BJ (cell line): ENCODE measurements at places on chromosomes 2 and 18.

GRCh38 chr2:223854741-223855140, 17.4 kb upstream of the AP1S3 start:
- no peak for DNase-seq

DNA sequence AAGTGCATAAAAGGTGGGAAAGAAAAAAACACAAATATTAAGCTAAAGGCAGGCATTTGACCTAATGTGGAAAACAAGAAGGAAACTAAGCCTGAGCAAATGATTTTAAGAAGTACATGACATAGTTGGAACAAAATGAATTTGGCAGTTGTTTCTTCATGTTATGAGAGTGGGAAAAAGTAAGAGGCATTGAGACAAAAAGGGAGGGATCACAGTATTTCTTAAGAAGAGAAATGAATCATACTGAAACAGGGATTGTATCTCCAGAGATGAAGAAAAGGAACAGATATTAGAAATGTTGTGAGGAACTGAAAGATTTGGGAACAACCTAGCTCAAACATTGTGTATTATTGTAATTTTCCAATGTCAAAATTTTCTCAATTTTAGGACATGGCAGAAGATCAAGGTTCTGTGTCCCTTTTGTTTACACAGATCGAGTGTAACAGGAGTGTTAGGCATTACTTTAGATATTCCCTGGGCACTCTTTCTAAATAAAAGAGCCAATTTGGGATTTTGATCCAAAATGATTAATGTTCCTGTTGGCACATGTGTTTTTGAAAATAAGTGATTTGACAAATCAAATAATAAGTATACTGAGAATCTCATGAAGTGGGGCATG, 98.6 kb downstream of the CALCRL start:
- DNase-seq = peak; percentile 9

GRCh38 chr2:29272311-29272710, 157.1 kb downstream of the CLIP4 start:
- no peak for DNase-seq

- no peak for DNase-seq
These were observed 98.0 kb upstream of the CXCR4 start for GRCh38 chr2:136215908-136216472.

DNA sequence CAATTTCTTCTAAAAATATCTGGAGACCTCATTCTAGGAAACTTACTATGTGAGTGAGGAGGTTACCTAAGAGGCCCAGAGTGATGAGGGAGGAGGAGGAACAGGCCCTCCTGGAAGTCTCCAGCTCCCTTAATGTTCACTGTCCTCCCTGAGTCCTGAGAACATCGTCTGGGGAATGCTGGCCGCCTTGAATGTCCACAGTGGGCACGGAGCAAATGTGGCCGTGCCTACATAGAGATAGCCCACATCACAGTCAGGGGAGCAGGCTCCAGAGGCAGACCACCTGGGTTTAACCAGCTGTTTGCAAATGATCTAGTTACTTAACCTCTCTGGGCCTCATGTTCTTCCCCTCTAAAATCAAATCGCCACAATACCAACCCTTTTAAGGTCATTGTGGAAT, 83.0 kb upstream of the LPIN2 start:
- no peak for DNase-seq

GRCh38 chr18:23069898-23070297, 65.4 kb upstream of the CABLES1 start:
- no peak for DNase-seq

DNA sequence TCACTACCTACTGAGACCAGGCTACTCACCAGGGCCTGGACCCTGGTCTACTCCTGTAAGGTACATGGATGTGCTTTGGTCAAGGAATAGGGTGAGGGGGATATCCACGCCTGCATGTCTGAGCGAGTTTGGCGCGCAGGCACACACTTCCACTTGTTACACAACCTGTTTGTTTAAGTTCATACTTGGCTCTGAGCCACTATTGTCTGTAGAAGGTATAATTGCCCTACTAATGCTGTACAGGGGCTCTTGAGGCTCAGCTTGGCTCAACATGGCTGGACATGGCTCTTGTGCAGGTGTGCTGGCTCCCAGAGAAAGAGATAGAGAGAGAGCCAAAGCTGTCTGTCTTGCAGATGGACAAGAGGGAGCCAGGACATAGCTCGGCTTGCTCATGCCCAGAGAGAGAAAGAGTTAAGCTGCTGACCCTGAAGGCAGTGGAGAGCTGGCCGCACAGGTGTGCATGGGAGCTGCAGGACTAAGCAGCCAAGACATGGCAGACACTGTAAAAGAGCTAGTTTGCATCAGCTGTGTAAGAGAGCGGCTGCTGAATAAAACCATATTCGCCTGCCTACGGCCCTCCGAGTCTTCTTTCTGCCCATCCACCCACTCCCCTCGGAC, 35.2 kb downstream of the NPPC start:
- DNase-seq = no peak

DNA sequence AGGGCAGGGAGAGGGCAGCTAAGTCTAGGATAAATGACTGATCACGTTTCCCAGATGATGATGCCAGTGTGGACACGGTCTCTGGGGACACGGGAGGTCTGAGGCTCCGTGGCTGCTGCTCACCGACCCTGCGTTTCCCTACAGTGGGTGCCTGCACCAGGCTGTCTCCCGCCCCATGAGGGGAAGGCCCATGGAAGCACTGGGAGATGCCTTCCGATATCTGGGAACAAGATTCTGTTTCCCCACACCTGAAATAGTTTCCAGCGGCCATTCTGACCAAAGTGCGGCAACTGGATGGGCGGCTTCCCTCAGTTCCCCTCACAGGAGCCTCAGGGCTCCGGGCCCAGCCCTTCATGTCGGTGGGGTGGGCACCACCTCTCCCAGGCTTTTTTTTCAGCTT, 83.1 kb downstream of the EDAR start:
- DNase-seq = no peak

DNA sequence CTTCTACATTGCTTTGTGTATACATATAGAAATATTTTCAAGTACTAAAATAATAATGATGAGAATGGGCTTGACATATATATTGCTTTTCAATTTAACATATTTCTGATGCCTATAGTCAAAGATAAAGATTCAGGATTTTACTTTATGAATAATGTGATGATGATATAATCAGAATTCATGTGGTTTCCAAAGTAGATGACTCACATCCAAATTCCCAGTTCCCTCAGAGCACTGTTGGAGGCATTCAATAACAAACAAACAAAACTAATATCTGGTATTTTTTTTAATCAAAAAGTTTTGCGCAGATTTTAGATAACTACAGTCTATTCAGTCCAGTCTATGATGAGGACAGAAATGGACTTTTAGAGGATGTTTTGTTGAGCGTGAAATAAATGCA, 2094.5 kb upstream of the CELF4 start:
- DNase-seq = no peak

- DNase-seq = no peak
These were observed 176.1 kb upstream of the KLF7 start for GRCh38 chr2:207341804-207342203.

DNA sequence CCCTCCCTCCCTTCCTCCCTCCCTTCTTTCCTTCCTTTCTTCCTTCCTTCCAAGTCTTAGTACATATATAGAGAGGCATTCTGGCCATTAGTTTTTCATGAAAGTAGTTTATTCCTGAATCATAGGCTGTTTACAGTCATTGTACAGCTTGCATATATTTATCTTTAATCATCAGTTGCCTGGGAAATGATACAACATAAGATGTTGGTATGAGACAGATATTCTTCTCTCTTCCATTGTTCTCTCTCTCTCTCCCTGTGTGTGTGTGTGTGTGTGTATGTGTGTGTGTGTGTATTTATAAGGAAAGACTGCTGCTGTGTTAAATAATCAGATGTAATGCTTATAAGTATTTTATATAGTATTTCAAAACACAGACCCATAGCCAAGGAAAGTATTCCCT, 289.8 kb upstream of the UBE2E3 start:
- DNase-seq = no peak

GRCh38 chr2:42850016-42850805, 57.8 kb upstream of the HAAO start:
- DNase-seq = no peak

DNA sequence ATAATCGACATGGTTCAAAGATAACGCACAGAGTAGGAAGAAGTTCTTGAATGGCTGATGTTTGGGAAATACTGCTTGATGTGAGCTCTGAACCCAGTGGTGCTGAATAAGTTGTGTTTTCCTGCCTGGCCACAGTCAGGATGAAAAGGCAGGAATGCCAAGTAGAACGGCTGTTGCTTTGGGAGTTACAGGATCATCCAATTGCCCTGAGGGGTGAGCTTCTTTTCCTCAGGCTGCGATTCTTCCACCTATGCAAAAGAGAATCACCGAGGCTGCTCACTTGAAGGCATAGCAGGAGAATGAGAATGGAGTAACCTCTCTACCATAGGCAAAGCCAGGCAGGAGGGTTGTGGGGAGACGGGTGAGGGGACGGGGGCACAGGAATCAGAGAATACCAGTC, 14.4 kb upstream of the IGFBP2 start:
- DNase-seq = no peak

GRCh38 chr2:231545105-231545902, 15.1 kb upstream of the NMUR1 start:
- DNase-seq = no peak

- no peak for DNase-seq
These were observed 1442.8 kb upstream of the SLC39A10 start for GRCh38 chr2:194214192-194214591.

GRCh38 chr2:98935111-98935770, 784 bp downstream of the CRACDL start:
- no peak for DNase-seq

DNA sequence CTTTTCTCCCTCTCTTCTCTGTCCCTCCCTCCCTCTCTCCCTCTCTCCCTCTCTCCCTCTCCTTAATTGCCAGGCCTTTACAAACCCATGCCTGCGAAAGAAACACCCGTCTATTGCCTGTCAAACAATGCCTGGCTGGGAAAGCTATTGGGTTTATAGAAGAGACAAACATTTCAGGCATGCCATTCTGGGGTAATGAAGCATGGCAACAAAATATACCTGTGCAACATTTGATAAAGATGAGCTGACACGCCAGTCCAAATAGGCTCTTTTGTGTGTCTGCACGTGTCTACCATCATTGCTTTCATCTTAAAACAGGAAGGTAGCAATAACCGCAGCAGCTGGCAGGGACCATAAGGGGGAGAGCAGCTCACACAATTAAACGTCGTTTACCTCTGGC, 282.1 kb downstream of the ZNF516 start:
- DNase-seq = no peak

- no peak for DNase-seq
These were observed 120.9 kb upstream of the PKDCC start for GRCh38 chr2:41926614-41927580.

DNA sequence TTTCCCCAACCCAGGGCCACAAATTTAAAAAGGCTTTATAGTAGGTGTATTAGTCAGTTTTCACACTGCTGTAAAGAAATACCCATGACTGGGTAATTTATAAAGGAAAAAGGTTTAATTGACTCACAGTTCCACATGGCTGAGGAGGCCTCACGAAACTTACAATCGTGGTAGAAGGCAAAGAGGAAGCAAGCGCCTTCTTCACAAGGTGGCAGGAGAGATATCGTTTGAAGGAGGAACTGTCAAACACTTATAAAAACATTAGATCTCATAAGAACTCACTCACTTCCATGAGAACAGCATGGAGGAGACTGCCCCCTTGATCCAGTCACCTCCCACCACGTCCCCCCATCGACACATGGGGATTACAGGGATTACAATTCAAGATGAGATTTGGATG, 70.4 kb downstream of the FECH start:
- DNase-seq = no peak

DNA sequence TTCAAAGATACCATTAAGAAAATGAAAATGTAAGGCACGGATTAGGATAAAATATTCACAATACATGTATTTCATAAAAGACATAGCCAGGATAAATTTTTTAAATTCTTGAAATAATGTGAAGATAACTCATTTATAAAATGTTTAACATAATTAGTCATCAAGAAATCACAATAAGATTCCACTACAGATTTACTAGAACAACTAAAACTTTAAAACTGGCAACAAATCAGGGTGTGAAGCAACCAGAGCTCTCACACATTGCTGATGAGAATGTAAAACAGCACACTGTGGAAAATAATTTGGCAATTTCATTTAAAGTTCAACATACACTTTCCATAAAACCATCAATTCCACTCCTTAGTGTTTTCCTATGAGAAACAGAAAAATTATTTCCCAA, 89.6 kb upstream of the UBE2E3 start:
- DNase-seq = no peak

DNA sequence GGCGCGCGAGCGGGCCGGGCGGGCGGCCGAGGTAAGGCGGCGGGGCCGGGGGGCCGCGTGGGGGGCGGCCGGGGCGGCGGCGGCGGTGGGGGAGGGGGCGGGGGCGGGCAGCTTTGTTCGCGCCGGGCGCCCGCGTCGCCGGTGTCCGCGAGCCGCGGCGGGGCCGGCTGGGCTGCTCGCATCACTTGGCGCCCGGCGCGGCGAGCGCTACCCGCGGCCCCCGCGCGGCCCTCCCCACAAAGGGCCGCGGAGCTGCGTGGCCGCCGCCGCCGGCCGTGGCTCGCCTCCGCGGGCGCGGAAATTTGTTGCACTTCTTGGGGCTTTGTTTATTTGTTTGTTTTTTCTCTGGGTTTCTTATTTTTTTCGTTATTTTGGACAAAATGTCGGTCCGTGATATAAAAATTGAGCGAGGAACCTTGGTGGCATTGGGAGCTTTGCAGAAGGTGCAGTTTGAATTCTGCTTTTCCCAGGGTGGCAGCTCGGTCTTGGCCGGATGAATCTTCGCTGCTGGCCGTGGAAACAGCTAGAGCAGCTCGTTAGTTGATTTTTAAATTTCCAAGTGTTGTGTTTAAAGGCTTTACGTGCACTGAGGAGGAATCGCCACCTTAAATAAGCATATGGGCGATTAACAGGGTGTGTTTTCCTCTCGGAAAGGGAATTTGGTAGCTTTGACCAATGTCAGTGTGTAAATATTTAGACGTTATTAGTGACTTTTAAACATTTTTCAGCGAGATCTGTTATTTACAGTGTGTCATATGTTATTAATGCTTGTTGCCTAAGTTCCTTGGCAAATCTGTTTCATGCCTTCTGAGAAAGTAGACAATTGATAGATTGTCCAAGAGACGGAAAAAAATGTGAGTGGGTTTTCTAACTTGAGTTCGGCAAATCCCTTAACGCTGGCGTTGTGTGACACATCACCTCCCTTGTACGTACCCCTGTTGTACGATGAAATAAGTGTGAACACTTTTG, 822 bp downstream of the UBE2E3 start:
- no peak for DNase-seq

DNA sequence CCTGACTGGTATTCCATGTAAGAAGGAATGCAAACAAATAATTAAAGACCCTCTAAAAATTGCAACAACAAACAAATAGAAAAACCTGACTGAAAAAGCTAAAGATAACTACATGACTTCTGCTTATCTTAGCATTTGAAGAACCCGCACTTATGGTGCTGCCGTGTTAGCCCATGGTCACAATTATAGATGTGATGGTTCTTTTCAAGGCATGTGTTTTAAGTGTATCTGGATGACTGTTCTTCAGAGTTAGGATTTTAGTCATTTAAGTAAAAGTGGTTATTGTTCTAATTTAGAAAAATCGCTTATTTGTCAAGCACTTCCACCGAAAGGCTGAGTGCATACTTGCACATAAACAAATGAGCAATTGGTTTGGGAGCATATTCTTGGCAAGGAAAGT, 77.3 kb downstream of the CPS1 start:
- no peak for DNase-seq

- DNase-seq = no peak
These were observed 56.6 kb upstream of the ALPP start for GRCh38 chr2:232321817-232322559.

GRCh38 chr18:28432339-28432738, 255.4 kb upstream of the CDH2 start:
- DNase-seq = no peak
